ENCODE measurements at places on chromosomes 6 and 20.

- no peak for DNase-seq
Observed at GRCh38 chr6:138959521-138959920, 28.5 kb downstream of the REPS1 start.

- no peak for DNase-seq
Observed at GRCh38 chr6:22833191-22833590, 263.8 kb downstream of the HDGFL1 start.

DNA sequence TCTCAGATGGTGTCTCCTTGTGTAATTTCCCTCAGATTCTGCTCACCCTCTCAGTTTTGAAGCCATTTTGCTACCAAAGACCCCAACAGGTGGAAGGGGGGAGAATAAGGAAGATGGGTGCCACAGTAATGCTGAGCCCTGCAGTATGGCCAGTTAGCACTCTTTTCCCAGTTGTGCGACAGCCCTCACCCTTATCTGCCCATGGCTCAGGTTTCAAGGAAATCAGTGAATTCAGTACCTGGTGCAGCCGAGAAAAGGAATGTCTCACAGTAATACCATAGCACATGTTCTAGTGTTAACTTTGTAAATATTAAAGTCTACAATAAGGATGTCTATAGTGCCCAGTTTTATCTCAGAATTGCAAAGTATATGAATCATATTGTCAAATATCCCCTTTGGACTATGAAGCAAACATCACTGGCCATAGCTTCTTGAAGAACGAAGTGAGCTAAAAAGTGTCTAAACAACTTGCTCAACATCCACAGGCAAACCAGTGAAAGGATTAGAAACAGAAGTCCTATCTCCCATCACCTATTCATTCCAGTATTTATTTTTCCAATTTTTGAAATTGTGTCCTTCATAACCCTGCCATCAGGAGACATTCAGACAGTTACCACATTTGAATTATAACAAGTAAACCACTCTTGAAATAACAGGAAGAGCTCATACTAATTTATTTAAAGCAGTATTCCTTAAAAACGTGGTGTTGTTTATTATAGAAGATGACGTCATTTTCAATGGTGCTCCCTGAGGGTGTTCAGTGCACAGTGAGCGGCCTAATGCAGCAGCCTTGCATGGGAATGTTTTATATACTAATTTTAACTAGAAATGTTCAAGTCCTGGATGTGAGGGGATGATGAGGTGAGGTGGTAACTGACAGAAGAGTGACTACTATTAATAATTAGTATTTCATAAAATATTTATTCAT, 366.2 kb downstream of the TFAP2A start:
- DNase-seq = no peak

DNA sequence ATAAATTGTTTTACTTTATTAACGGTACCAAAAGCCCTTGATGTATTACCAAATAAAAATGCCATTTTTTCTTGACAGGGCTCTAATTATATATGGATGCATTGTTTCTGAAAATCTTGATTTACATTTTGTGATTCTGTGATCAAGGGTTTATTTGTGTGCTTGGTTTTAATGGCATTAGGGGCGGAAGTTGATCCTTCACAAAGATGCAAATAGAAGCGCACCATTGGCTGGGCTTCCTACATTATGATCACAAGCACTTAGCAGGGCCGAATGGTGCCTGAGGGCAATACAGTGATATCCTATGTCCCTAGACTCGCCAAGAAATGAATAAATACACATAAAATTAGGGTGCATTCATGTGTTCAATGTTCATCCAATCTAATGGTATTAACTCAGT, 172.9 kb upstream of the UST start:
- DNase-seq = no peak

- no peak for DNase-seq
Observed at GRCh38 chr6:88167352-88167937, 1.3 kb upstream of the CNR1 start.

- no peak for DNase-seq
Observed at GRCh38 chr6:20633566-20634340, 99.5 kb downstream of the CDKAL1 start.

- no peak for DNase-seq
Observed at GRCh38 chr6:142827369-142827768, 117.6 kb downstream of the HIVEP2 start.

- DNase-seq = peak; percentile 58
Observed at GRCh38 chr6:14671261-14671681, 553.7 kb downstream of the CD83 start.

DNA sequence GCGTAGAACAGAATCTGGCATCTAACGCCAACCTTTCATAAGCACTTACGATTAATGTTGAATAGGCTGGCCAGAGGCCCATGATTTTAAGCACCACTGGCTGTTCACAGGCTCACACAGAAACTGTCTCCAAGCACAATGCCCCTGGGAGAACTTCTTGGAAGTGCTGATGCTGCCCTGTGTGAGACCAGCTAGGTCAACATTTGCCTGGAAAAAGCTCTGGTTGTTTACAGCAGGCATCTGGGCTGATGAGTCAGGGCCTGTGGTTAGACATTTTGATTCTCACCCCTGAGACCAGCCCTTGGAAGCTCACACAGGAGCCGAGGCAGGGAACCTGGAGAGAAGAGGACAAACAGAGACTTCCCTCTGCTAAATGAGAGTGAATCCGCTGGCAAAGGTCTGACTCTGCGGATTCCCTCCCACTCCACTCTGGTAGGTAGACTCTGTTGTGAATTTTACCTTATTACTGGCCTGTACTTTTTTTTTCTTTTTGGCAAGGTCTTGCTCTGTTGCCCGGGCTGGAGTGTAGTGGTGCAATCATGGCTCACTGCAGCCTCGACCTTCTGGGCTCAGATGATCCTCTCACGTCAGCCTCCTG, 6.8 kb upstream of the SULF2 start:
- peak; percentile 96 for DNase-seq

- peak; percentile 92 for DNase-seq
Observed at GRCh38 chr6:137013738-137014602, 30.8 kb downstream of the IL20RA start.

DNA sequence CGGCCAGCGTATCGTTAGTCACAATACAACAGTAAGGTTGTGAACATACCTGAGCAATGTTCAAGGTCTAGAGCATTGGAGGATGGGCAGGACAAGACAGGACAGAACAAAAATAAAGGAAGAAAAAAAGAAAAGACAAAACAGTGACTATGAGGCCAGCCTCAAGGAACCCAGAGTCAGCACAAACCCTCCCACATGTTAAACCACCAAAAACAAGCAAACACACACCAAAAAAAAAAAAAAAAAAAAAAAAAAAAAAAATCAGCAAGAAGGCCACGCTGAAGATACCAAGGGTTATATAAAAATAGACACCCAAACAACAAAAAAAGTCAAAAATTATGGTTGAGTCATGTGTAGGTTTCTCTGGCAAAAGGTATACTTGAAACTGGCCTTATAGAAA, 12.8 kb downstream of the MED23 start:
- no peak for DNase-seq

Data from fibroblast of skin of back (primary cell).